ENCODE measurements at places on chromosomes 6 and 20.

DNA sequence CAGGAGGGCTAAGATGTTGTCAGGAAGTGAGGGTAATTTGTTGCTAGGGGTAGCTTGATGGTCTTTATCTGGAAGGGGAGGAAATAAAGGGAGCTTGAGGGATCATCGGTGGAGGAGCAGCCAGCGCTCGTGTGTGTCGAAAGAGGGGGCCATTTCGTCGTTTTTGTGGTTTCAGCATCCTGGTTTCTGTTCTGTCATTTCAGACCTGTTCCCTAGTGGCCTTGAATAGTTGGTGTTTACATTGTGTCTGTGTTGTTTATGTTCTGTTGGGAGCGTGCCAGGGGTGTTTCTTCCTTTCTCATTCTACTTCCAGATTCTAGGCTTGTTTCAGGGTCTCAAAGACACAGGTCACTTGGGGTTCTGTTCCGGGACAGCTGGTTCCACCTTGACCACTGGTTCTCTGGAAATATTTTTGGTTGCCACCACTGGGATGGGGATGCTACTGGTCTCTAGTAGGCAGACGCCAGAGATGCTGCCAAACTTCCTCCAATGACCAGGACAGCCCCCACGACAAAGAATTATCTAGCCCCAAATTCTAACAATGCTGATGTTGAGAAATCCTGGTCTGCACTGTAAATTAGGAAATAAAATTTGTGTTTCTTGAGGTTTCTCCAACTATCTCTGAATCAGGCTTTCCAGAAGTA lies 113.9 kb upstream of the NAA20 start:
- peak; percentile 62 for DNase-seq

- DNase-seq, result peak; percentile 11
These were observed 11.8 kb downstream of the ADTRP start for GRCh38 chr6:11766589-11767450.

- DNase-seq, result peak; percentile 93
These were observed 1.0 kb downstream of the CCN2 start for GRCh38 chr6:131949909-131950766.

- no peak for DNase-seq
These were observed 15.0 kb downstream of the MBOAT1 start for GRCh38 chr6:20197251-20197650.

GRCh38 chr20:61803915-61804751 lies 261.5 kb downstream of the TAF4 start:
- DNase-seq, result no peak

DNA sequence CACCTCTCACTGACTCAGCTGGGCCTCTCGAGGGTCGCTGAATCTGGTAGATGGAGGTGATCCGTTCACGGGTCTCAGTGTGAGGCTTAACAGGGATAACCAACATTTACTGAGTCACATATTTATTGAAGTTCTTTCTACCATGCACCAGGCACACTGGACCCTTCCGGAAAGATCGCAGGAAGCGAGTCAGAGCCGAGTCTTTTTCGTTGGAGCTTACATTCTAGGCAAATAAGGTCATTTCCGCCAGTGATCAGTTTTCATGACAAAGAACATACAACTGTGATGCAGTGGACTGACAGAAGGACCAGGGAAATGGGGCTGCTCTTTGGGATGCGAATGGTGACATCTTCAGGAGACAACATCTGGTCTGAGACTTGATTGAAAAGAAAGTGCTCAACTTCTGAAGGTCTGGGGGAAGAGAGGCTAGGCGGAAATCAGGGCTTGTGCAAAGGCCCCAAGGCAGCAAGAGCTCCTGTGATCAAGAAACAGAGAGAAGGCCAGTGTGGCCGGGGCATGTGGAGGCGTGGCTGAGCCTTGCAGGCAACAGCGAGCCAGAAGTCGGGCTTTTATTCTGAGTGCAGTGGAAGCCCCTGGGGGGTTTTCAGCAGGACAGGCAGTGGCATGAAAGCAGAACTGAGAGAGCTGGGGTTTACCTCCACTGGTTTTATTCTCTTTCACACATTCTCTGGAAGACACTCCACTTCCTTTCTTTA lies 56.7 kb downstream of the APCDD1L start:
- DNase-seq, result no peak

- DNase-seq, result no peak
These were observed 586.5 kb downstream of the EPM2A start for GRCh38 chr6:145148776-145149175.

DNA sequence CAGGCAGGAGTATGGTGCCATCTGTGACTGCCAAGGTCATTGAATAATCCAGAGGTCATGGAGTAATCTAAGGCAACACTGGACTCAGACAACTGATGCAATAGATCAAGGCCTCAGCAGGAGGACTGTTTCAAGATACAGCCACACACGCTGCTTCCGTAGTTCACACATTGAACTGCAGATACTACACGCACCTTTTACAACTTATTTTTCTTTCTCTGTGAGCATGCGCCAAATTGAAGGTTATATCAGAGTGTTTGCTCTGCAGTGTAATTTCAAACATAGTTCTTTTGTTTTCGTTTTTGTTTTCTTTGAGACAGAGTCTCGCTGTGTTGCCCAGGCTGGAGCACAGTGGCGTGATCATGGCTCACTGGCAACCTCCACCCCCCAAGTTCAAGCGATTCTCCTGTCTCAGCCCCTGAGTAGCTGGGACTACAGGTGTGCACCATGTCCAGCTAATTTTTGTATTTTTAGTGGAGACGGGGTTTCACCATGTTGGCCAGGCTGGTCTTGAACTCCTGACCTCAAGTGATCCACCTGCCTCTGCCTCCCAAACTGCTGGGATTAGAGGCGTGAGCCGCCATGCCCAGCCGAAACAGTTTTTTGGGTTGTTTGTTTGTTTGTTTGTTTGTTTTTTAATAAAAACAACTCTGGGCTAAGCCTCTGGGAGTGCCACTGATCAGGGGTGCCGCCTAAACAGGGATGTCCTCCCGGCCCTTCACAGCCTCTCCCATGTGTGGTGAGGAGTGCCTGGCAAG lies 96.6 kb upstream of the NAA20 start:
- DNase-seq, result no peak

- peak; percentile 59 for DNase-seq
These were observed 81.9 kb downstream of the ZMYND8 start for GRCh38 chr20:47274401-47275108.

DNA sequence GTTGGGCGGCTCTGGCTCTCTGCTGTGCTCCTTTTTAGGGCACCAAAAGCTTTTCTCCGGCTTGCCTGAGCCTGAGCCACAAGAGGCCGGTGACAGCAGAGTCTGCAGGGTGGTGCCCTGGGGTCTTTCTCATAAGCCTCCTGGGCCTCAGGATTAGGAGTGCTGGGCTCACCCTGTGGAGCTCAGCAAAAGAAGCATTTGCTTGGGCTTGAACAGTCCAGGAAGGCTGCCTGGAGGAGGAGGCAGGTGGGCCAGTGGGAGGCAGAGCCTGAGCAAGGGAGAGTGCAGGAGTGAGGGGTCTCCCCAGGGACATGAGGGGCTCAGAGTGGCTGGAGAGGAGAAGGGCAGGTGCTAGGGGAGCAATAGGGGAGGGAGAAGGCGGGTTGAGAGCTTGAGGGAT lies 32.9 kb upstream of the MRGBP start:
- no peak for DNase-seq

DNA sequence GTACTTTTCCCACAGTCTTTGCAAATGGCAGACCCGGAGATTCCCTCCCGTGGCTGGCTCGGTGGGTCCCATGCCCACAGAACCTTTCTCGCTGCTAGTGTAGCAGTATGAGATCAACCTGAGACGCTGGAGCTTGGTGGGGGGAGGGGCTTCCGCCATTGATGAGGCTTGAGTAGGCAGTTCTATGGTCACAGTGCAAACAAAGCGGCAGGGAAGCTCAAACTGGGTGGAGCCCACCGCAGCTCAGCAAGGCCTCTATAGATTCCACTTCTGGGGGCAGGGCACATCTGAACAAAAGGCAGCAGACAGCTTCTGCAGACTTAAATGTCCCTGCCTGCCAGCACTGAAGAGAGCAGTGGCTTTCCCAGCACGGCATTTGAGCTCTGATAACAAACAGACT lies 186.0 kb upstream of the KCNK16 start:
- DNase-seq, result no peak

- no peak for DNase-seq
These were observed 2.1 kb upstream of the TRERF1 start for GRCh38 chr6:42453654-42454427.

DNA sequence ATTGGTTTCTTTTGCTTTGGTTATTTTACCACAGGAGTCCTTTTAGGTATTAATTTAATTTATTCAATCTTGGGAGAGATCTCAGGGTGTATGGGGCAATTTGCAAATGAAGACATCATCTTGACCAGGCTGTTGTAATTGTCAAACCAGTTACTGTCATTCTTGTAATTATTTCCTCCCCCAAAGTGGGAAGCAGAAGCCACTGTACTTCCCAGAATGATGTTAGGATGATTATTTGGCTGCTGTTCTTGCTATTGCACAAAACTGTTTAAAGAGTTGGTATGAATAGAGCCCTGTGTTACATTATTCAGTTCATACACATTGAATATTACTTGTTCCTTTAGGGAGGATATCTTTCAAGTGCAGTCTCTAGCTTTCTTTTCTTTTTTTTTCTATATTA lies 1.7 kb downstream of the TAAR6 start:
- DNase-seq, result no peak

DNA sequence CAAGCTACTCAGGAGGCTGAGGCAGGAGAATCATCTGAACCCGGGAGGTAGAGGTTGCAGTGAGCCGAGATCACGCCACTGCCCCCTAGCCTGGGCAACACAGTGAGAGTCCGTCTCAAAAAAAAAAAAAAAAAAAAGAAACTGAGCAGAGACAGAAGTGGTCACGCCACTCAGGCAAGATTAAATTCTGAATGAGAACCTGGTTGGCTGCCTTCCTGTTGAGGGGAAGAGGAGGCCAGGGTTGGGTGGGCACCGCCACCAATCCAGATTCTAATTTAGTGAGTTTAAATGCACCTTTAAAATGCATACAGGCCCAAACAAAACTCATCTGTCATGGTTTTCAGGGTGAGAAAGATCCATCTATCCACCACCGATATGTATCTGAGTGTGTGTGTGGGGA lies 23.7 kb upstream of the CCDC167 start:
- no peak for DNase-seq

- DNase-seq, result peak; percentile 54
These were observed 8.4 kb upstream of the ABHD12 start for GRCh38 chr20:25399037-25399430.

- DNase-seq, result no peak
These were observed 78.4 kb downstream of the GFRAL start for GRCh38 chr6:55405474-55406235.

GRCh38 chr6:66149132-66149531 lies 442.1 kb upstream of the EYS start:
- no peak for DNase-seq

DNA sequence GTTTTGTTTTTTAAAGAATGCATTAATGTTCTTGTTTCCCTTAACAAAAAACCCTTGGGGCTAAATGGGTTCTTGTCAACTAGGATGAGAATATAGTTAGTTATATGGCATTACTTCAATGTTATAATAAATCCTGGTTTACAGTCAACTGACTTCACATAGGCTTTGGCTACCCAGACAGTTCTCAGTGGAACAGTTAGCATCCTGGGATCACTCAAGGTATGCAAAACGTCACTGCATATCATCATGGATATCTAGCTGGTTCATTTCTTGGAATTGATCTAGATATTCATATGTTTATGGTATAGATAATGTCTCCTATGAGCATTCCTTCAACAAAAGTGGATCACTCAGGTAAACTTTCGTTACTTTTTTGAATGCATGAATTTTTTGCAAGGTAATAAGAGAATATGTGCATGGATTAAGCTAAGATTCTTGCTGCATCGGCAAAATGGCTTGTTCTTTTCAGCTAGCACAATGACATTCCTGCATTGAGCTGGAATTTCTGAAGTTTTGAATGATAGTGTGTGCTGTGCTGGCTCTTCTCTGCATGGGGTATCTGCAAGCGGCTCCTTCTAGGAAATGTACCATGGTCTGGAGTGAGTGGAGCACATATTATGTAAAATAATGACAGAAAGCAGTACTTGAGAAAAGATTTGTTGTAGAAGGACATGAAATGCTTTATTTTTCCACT lies 138.9 kb downstream of the ADGRG6 start:
- DNase-seq, result no peak

- no peak for DNase-seq
These were observed 1274.9 kb upstream of the GJE1 start for GRCh38 chr6:140857739-140858380.

DNA sequence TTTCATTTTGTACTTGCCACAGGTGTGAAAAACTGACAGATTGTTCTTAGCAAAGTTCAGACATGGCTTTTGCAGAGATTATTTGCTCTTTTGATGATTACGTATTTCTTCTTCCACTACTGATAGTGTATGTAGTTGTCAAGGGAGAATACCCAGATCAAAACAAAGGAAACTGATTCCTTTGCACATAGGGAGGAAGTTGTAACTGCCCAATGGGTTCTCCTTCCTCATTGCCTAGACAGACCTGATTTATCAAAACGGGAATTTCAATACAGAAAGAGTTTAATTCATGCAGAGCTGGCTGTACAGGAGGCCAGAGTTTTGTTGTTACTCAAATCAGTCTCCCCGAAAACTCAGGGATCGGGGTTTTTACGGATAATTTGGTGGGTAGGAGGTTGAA lies 214.7 kb downstream of the BCAS1 start:
- DNase-seq, result no peak

DNA sequence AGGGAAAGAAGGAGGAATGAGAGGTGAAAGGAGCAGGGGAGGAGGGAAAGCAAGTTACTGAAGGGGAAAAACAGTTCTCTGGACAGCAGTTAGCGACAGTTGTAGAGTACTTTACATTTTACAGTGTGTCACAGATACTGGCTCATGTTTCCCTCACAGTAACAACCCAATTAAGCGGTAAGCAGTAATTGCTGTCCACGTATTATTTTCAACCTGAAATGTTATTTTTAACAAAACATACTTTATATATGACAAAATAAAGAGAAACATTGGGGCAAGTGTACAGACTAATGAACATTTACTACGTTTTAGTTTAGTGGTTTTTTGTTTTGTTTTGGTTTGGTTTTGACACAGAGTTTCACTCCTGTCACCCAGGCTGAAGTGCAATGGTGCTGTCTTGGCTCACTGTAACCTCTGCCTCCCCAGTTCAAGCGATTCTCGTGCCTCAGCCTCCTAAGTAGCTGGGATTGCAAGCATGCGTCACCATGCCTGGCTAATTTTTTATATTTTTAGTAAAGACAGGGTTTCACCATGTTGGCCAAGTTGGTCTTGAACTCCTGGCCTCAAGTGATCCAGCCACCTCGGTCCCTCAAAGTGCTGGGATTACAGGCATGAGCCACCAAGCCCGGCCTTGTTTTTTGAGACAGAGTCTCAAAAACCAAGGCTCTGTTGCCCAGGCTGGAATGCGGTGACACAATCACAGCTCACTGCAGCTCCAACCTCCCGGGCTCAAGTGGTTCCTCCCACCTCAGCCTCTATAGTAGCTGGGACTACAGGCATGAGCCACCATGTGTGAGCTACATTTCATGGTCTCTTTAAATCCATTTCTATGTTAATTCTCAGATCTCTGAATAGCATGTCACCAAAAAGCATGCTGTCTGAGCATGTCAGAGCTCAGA lies 22.6 kb upstream of the BTN3A2 start:
- DNase-seq, result peak; percentile 8

Data from SJCRH30 (cell line).